ENCODE measurements at places on chromosomes 12 and 14. TPM values are rescaled to one million over a fixed set of nuclear protein-coding genes. Genes with fewer than 3 reads are reported as not detected.

The EGLN3 gene
- total RNA-seq, result 1.5 TPM

DNA sequence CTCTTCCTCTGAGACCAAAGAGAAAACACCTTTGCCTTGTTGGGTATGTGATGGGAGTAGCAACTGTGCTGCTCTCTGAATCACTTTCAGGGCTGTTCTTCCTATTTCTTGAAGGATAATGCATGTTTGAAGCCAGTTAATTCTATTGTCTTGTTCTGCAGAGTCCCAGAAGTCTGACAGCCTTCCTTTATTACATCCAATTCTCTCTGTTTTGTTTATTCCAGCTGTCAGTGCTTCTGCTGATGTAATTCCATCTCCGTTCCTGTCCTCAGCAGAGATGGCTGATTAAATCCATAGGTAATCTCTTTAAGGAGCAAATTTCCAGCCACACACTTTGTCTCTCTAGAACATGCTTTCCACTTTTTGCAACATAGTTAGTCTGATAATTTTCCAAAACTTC, 59.7 kb downstream of the MGAT4C start:
- no peak for DNase-seq

- no peak for DNase-seq
Measured at GRCh38 chr14:34619471-34619870, 10.5 kb downstream of the SNX6 start.

- no peak for DNase-seq
Measured at GRCh38 chr12:89783359-89784060, 74.9 kb upstream of the ATP2B1 start.

DNA sequence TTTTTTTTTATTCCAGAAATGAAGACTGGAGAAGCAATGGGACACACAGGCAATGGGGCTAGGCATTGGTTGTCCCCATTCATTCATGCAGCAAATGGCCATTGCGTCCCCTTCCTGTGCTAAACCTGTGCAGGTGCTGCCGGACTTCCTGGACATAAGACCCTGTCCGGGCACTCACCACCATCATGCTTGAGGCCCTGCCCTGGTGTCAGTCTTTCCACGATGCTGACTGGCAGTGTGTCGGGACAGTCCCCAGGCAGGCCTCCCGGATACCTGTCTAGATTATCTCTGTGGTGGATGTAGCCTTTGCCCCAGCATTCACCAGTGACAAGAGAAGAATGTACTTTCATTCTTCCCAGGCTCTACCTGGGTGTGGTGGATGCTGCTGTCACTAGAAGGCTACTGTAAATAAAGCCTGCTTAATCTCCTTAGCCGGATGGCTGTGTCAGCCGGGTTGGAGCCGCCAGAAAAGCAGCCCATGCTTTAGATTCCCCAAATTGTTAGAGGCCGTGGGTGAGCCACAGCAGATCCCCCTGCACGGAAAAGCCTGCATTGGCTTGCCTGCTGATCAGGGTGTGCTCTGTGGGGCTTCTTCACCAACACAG, 94.5 kb upstream of the PARP11 start:
- DNase-seq, result no peak

DNA sequence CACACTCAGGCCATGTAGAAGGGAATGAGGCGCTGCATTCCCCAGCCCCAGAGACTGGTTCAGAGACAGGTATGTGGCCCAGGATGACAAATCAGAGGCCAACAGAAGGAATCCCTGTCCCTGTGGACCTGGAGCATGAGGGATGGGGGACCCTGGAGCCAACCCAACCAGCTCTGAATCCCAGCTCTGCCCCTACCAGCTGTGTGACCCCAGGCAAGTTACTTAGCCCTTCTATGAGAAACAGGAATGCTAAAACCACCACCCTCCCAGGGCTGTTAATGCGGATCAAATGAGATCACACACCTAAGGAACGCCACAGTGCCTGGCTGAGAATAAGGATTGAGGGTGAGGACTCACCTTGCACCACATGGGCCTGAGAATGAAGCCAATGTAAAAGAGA, 15.6 kb downstream of the ITPK1 start:
- no peak for DNase-seq

The CORO1C gene
- total RNA-seq, result 68.0 TPM

The TTC9 gene
- 14.0 TPM for total RNA-seq

DNA sequence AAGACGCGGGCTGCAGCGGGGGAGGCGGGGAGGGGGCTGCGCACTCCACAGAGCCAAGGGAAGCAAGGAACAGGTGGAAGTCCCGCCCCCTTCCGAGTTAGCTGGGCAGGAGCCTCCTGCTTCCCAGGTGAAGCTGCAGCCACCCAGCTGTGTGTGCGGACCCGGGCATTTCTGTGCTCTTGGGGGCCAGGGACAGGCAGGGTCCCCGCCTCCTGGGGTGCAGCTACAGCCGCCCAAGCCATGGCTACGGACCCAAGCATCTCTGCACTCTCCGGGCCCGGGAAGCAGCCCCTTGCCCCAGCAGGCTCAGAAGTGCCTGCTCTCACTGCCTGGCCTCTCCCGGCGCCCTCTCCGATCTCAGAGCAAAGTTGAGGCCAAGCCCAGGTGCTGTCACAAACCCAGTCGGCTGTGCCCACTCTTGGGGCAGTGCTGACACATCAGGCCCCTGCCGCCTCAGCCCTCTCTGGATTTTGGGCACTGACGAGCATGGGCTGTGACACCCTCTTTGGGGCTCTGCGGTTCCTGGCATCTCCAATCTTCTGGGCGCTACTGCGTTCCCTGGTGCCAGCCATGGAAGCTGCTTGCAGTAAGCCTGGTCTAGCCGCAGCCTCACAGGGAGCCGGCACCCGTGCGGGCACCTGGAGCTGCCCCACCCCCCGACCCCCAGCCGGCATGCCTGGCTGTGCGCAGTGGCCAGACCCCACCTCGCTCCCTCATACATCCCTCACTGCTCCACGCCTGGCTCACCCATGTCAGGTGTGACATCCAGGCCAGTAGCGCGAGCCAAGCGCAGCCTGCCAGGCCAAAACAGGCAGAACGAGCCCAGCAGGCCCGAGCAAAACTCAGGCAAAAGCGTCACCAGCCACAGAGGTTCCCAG, 8.5 kb upstream of the MGAT4C start:
- no peak for DNase-seq

The TAS2R14 gene
- 1.4 TPM for total RNA-seq

DNA sequence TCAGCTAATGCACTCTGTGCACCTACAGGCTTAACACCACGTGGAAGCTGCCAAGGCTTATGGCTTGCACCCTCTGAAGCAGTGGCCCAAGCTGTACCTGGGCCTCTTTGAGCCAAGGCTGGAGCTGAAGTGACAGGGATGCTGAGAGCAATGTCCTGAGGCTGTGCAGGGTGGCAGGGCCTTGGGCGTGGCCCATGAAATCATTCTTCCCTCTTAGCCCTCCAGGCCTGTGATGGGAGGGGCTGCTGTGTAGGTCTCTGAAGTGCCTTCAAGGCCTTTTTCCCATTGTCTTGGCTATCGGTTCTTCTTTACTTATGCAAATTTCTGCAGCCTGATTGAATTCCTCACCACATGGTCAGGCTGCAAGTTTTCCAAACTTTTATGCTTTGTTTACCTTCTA, 47.4 kb upstream of the TMTC1 start:
- DNase-seq, result no peak

DNA sequence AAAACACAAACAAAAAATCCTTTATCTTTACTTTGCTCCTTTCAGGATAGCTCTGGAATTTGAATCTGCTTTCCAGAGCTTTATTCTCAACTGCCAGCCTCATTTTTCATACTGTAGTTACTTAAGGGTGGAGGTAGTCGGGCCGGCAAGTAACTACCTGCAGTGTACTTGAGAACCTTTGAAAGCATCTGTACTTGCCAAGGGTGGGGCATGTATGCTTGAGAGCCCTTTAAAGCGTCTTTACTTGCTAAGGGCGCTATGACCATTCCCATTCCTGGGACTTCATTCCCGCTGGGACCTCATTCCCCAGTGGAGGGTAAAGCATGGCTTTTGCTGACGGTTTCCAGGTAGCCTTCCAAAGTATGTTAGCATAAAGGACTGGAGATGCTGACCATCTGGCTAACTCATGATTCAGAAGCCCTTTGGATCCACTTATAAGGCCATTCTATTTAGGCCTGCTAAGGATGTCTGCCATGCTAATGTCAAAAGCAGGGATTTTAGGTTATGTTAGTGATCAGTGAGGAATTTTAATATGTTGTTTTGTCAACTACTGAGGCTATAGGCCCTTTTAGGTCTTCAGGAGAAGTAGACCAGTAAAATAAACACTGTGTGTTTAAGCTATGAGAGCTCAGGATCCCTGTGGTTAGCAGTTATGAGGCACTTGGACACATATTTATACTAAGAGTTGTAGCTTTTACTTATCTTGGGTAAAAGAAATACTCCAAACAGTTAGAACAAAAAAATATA, 74.9 kb downstream of the CRADD start:
- no peak for DNase-seq

GRCh38 chr12:65623507-65623906, 200.8 kb upstream of the HMGA2 start:
- DNase-seq, result no peak

- DNase-seq, result no peak
Measured at GRCh38 chr12:114750917-114751316, 66.9 kb upstream of the TBX3 start.
